ENCODE measurements at places on chromosomes 12 and 14.
A peak's percentile ranks its signal among the peaks of the same experiment; 100 is the strongest.

DNA sequence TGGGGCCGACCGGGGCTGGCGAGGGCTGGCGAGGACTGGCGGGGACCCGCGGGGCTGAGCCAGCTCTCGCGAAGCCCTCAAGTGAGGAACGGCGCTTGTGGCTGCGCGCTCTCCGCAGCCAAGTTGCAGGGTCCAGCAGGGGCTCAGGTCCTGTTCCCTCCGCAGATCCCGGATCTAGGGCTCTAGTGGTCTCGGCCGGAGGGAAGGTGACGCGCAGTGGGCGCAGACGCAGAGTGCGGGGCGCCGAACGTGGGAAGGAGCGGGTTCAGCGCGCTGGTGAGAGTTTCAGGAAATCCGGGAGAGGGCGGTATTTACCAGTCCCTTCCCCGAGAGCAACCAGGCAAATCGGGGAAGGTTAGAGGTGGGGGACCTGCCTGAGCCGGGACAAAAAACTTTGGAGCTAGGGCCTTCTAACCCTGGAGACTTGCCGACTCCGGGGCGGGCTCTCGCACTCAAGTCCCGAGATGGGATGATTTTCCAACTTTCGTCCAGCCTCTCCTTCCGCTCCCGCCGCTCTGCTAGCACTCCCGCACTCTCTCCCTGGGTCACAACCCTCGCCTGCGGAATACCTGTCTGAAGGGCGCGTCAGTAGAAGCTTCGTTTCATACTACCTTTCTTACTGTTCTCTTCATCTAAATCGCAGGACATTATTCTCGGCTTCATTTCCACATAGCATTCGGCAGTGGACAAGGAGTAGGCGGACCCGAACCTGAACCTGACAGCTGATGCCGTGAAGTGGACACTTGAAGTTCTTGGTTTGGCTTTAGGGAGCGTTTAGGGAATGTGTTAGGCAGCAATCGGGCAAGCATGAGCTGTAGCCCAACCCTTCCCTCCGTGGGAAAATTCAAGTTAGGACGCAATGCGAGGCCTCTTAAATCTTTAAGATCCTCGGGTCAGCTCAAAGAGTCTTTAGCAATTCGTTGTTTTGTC is 13.6 kb upstream of the PAX9 start:
- no peak for DNase-seq

DNA sequence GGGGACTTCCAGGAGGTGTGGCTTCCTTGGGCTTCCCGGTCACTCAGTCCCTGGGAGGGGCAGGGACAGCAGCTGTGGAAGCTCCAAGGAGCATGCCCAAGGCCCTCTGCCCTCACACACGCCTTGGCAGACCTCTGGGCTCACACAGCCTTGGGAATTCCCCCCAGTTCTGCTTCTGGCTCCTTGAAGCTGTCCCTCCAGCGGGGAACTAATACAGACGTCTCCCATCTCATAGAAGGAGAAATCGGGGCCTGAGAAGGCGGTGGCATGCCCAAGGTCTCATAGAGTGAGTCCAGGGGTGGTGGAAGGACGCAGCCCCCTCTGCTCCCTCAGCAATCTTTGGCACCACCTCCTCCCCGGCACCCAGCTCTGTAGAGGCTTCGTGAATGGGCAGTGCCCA is 15.7 kb upstream of the TMEM119 start:
- DNase-seq: no peak

DNA sequence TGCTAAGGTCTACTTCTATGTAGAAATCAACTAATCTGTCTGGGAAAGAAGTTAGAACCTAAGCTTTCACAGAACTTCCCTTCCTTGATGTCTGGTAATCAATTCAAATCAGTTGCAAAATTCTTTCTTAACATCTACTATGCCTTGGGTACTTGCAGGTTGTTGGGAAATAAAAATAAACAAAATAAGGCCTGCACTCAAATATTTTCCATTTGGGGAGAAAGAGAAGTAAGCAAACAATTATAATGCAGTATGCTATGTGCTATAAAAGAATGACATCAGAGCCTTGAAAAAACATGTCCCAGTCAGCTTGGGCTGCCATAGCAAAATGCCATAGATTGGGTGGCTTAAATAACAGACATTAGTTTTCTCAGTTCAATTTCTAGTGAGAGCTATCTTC is 425.9 kb upstream of the DCN start:
- DNase-seq: no peak

DNA sequence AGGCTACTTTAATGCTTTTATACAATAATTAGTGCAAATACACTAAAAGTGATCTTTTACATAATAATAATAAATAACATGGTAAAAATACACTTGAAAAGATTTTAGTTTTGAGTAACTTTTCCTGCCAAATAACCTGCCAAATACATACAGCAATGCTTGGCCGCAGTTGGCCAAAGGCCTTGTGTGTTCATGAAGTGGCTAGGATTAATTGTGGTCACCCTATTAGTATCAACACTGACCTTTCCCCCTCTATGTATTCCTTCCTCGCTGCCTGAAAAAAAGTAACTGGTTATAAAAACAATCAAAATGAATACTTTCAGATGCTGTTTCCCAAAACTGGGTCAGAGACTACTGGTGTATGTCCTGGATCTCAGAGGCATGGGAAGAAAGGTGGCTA is 34.3 kb downstream of the KICS2 start:
- no peak for DNase-seq

GRCh38 chr12:113314121-113314529 is 20.8 kb downstream of the SLC8B1 start:
- no peak for DNase-seq

GRCh38 chr12:78229591-78230101 is 399.0 kb downstream of the NAV3 start:
- DNase-seq: no peak

DNA sequence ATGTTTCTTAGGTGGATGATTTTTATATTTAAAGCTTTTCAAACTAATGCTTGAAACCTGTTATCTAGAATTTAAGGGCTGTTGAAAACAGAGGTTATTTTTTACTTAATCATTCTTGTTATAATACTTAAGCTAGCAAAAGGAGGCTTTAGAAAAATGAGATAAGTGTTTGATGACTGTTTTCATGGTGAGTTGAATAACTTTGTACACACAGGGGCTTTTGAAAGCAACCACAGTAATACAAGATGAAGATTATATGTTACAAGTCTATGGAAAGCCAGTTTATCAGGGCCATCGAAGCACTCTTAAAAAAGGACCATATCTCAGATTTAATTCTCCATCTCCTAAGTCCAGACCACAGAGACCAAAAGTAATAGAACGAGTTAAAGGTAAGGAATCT is 33.3 kb downstream of the KIAA0586 start:
- no peak for DNase-seq

DNA sequence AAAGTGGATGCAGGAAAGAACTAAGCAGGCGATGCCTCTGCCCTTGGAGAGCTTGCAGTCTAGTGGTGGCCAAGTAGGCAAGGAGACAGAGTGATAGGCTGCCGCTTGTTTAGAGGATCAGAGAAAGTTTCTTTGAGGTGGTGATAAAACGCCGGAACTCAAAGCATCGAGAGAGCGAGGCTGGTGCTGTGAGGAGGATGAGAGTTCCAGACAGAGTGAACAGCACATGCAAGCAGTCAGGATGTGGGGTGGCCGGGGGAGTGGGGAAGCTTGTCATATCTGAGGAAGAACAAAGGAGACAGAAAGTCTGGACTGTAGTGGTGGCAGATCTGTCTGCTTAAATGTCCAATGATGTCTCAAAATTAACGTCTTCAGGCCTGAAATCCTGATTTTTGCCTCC is 319.7 kb downstream of the SNAPC1 start:
- DNase-seq: no peak

GRCh38 chr12:21509768-21510167 is 8.2 kb downstream of the GOLT1B start:
- DNase-seq: no peak

DNA sequence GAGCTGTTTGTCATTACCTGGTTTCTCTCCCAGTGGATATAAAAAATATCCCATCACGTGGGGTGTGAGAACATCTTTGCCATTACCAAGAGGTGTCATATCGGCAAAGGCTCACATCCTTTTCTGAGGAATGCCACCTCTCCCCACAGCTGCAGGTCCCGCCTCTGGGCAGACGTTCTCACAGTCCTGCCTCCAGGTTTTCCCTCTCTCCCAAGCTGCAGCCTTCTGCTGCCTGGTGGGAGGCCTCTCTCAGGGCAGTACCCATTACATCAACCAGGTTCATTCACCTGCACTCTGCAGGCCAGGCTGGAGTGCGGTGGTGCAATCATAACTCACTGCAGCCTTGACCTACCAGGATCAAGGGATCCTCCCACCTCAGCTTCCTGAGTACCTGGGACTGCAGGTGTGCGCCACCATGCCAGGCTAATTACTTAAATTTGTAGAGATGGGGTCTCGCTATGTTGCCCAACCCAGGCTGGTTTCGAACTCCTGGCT is 15.0 kb upstream of the TMEM119 start:
- no peak for DNase-seq

- no peak for DNase-seq
Measured at GRCh38 chr12:111406474-111407376, 1.0 kb downstream of the SH2B3 start.

GRCh38 chr14:77053046-77053841 is 24.7 kb upstream of the IRF2BPL start:
- DNase-seq: peak; percentile 57

DNA sequence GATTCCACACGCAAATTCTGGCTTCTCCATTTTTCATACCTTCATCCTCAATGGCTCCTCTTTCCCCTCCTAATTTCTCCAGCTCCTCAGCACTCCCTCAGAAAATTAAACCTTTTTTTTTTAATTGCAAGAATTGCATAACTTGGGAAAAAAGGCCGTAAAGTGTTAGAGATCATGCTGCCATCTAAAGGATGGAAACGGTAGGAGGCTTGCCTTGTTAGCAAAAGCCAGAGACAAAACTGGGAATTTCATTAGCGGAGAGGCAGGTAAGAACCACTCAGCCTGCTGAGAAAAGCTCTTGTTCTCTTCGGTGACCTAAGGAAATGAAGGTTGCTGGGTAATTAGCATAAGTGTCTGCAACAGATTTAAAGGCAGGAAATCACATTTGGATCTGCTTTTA is 204.3 kb downstream of the AEBP2 start:
- DNase-seq: no peak

DNA sequence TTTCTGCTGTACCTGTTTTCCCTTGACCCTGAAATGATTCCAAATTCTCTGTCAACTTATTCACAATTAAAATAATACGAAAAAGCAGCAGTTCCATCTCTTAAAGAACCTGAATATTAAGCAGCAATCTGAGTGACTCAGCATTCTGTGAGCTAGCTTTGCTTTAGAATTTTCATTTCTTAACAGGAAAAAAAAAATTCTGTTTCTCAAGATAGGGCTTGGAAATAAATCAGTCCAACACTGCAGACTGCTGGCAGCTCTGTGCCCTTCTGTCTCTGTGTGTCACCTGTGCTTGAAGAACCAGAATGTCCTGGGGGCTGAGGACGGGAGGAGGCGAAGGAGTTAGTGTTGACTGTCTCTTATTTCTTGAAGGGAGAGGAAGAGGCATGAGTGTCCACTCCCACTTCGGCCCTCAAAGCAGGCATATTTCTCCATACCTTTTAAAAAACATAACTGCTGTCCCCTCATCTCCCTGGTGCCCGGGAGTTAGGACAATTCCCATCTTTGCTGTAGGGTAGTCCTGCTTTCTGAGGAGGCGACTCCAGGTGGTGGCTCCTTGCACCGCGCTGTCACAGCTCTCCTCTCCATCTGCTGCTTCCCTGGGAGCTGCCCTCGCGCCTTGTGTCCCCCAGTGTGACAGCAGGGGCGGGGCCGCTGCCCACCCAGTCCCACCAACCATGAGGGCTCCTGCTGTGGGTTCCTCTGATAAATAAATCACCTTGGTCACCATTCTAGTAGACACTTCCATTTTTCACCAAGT is 203.1 kb downstream of the CALM1 start:
- DNase-seq: no peak

DNA sequence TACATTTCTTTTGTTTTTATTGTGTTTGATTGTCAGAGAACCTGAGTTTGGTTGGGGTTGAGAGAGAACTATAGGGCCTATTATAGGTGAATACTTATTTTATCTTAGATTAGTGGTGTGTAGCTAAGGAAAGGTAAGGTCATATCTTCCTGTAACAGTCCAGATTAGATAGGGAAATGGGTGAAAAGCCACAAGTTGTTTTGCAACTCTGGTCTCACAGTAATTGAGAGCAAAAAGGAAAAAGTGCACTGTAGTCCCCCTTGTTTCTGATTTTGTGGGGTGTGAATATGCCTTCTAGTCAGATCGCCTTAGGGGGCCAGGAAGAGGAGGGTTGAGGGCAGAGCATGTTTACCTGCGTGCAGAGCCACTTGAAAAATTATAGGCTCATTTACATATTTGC is 8.9 kb downstream of the MSRB3 start:
- no peak for DNase-seq

GRCh38 chr14:101128478-101129321 is 225.2 kb upstream of the RTL1 start:
- no peak for DNase-seq

- no peak for DNase-seq
Measured at GRCh38 chr14:80988735-80989429, 33.5 kb downstream of the TSHR start.

- no peak for DNase-seq
Measured at GRCh38 chr12:62738105-62738504, 196.8 kb downstream of the PPM1H start.

- no peak for DNase-seq
Measured at GRCh38 chr14:76638841-76639240, 122.4 kb upstream of the VASH1 start.

GRCh38 chr12:13000925-13001774 is 1.1 kb upstream of the HEBP1 start:
- no peak for DNase-seq

- no peak for DNase-seq
Measured at GRCh38 chr12:108337235-108338223, 1.6 kb downstream of the CMKLR1 start.

GRCh38 chr14:79278286-79278797 is 933.0 kb downstream of the DIO2 start:
- DNase-seq: no peak

GRCh38 chr14:32823706-32824105 is 115.0 kb upstream of the NPAS3 start:
- no peak for DNase-seq

GRCh38 chr14:58740379-58740935 is 102.7 kb downstream of the DACT1 start:
- no peak for DNase-seq

DNA sequence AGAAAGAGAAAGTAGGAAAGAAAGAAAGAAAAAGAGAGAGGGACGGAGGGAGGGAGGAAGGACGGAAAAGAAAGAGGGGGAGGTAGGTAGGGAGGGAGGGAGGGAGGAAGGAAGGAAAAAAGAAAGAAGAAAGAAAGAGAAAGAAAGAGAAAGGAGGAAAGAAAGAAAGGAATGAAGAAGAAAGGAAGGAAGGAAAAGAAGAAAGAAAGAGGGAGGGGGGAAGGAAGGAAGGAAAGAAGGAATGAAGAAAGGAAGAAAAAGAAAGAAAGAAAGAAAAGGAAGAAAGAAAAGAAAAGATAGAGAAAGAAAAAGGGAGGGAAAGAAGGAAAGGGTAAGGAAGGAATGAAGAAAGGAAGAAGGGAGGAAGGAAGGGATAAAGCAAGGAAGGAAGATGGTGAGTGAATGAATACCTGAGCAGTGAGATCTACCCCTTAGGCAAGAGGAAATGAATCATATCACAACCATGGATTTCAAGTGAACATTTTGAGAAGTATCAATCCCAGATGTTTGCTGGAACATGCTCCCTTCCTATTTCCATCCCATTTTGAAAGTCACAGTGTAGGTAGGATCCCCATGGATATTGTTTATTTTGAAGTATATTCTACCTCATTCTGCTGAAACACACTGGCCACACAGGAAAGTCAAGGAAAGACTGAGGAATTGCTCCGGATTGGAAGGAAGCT is 639.4 kb upstream of the TBX3 start:
- no peak for DNase-seq

- DNase-seq: no peak
Measured at GRCh38 chr14:56138928-56139327, 20.7 kb downstream of the PELI2 start.

Data from stimulated activated CD8-positive, alpha-beta memory T cell treated with anti-CD3 and anti-CD28 coated beads, Interleukin-4, amount 100 ng/mL, for 1 hour (primary cell).